ENCODE measurements at places on chromosomes 6 and 20.

DNA sequence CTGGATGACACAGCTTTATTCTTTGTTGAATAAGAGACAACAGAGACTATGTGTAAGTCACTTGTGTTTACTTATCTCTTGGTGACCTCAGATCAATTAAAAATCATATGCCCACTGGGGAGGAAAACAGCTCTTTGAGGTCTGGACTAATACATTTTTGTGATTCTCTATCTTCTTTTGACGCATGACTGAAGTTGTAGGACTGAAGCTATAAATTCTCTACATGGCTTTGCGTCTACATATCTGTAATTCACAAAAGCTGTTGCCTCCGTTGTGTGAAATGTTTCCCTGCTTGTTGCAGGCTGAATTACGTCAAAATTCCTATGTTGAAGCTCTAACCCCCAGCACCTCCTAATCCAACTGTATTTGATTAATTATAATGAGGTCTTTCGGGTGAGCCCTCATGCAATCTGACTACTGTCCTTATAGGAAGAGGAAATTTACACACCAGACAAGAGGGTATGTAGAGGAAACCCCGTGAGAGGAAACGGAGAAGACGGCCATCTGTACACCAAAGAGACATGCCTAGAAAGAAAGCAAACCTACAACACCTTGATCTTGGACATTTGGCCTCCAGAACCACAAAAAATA, 481.6 kb downstream of the PRKN start:
- no peak for DNase-seq

GRCh38 chr6:114301596-114302219, 41.1 kb downstream of the HS3ST5 start:
- no peak for DNase-seq

DNA sequence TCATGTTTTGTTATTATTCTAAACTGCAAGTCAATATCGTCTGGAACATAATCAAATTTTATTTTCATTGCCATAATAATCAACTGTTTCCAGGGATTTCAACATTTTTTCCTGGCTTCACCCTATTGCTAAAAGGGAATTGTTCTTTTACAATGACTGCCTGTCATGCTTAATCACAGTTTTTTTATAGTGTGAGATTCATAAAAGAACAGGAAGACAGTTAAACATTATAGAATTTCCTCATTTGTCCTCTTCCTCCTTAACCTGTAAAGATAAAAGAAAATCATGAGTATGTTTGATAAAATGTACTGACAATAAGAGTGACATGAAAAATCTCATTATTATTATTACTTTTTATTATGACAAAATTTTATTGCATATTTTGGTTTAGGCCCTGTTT, 73.3 kb upstream of the CENPW start:
- DNase-seq, result no peak

GRCh38 chr20:50655311-50655880, 35.9 kb downstream of the RIPOR3 start:
- DNase-seq, result no peak

GRCh38 chr20:42218621-42219374, 600.6 kb upstream of the CHD6 start:
- no peak for DNase-seq

DNA sequence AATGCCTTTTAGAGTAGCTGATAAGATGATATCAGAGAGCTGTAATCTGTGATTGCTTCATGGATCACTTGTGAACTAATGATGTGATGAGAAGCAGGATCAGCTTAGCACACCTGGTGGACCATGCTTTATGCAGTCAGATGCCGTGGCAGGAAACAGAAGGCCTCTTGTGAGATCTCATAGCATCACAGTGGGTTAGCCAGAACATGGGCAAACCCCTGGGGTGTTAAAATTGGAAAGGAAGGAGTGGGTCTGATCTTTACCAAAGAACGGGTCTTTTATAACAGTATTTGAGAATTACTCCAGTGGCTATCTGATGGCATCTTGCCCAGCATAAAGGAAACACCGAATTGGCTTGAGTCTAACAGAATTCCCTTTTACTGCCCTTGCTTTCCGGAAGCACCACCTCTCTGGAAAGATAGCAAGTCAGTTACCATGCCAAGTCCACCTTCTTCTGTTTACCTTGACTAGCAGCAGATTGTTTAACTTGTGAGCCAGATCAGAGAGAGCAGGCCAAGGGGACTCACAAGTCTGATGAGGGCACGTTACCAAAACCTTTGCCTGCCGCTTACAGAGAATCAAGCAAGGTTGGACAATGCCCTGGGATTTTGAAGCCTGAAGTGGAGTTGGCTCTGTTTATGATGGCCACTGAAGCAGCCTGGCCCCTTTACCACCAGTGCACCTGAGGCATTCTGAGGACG, 20.9 kb upstream of the SRF start:
- DNase-seq, result no peak

DNA sequence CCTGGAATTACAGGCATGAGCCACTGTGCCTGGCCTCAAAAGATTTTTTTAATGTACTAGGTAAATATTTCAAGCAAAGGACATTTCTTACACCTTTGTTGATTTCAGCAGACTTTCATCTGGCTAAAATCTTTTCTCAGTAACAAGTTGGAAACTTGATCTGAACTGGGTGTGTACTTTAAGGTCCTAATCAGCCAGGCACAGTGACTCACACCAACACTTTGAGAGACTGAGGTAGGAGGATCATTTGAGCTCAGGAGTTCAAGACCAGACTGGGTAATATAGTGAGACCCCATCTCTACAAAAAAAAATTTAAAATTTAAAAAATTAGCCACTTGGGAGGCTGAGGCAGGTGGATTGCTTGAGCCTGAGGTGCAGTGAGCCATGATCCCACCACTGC, 7.0 kb upstream of the RALGAPA2 start:
- DNase-seq, result no peak

DNA sequence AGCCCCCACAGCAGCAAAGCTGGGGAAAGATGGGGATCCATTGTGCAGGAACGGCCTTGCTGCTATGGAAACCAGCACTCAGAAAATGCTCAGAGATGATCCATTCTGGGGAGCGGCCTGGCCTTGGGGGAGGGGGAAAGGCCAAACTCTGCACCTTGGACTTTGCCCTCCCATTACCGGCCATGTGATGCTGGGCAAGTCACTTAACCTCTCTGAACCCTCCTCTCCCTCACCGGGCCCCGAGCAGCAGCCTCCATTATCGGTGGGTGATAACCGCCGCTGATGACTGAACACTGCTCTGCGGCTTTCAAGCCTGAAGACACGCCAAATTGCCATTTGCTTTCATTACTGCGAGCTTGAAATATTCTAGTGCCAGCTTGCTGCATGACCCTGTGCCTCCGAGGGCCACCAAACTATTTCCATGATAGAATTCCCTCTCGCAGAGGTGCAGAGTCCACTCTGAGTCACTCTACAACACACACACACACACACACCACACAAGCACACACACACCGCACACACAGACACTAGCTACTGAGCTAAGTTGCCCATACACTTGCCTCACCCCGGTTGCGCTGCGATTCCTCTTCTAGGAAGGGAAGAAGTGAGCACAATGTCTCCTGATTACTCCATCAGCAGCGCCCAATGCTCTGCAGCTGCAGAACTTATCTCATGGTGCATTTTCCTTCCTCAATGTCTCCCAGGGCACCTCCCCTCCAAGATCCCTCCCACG, 20.6 kb upstream of the SIRPA start:
- DNase-seq, result no peak

DNA sequence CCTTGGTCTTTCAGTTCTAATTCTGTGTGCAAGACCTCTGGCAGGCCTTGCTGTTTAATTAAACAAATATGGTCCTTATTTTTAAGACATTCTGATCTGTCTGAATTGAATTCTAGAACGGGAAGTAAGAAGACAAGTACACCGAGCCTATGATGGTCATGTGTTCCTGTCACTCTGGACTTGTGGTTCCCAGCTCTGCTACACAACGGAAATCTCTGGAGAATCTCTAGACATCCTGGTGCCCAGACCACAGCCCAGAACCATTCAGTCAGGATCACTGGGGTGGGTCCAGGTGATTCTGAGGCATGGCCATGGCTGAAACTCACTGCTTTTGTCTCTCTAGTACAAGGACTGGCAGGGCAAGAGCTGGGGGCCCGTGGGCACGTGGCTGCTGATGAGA, 15.9 kb upstream of the KCNK16 start:
- DNase-seq, result no peak

- DNase-seq, result no peak
Measured at GRCh38 chr6:40555092-40555491, 32.1 kb downstream of the LRFN2 start.

DNA sequence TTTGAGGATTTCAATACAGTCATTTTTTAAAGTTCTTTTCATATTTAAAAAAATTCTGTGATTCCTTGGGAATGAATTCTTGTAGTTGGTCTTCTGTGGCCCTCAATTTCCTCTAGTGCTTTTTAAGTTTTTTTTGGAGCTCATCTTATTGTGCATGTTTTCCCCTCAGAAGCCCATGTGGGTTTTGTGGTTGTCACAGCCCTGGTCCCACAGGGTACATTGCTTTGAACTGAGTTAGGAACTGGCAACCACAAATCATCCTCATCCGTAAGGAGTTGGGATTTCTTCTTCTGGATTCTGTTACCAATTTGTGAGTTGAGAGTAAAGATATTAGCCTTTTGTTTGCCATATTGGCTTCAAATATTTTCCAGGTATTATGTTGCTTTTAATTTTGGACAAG, 89.9 kb downstream of the AKAP7 start:
- no peak for DNase-seq

DNA sequence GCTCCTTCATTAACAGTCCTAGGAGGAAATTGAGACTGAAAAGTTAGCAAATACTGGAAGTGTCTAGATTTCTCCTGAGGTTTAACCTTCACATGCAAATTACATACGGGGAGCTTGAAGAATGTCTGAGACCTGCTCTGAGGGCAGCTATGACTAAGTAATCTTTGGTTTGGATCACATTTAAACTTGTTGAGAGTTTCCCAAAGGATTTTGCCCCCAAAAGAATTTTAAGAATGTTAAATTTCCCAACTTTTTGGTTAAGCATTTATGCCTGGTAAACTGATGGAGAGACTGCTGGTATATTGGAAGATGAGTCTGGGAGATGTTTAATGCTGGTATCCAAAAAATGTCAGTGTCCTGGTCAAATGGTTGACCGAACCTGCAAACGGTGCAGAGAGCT, 97.0 kb downstream of the RREB1 start:
- no peak for DNase-seq

- no peak for DNase-seq
Measured at GRCh38 chr6:146915671-146916127, 288.5 kb upstream of the STXBP5 start.

Data from stimulated activated CD4-positive, alpha-beta T cell treated with anti-CD3 and anti-CD28 coated beads, Interleukin-15, amount 100 ng/mL, for 48 hours (primary cell).